Hematopoietic multipotent progenitor cell treated with erythropoietin and hydrocortisone succinate and interleukin-3 and kit ligand, for 15 days (in vitro differentiated cells): ENCODE measurements at places on chromosomes 7 and 10.

- DNase-seq: no peak
Measured at GRCh38 chr7:28267012-28267411, 86.4 kb upstream of the JAZF1 start.

- DNase-seq: peak; percentile 44
Measured at GRCh38 chr7:35593899-35594298, 101.0 kb downstream of the HERPUD2 start.

DNA sequence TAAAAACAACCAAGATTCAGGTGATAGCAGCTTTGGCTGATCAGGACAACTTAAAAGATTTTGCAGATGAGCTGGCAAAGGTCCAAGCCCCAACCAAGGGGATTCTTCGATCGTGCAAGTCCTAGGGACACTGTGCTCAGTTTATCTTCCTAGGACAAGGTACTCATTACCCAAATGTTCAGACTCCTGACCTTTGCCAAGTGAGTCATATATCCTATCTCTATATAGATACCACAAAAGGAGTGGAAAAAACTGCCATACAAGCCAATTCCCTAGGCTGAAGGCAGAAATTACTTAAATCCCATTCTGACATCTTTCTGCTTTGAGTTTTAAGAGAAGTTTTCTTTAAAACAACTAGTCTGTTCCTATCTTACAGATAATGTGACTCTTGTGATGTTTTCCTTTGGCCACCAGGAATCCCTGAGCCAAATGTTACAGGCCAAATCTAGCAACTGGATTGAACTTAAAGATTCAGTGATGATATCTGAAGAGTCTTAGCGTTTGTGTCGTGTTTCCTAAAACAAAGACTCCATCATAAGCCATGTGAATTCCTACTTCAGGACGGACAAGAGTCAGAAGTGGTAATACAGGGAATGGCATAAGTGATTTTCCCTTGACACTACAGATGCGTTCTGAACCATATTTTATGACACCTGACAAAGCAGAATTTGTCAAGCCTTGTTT, 142.6 kb upstream of the ASAH2 start:
- DNase-seq: peak; percentile 35

GRCh38 chr10:88200312-88201032, 337.0 kb downstream of the PTEN start:
- DNase-seq: no peak

- DNase-seq: no peak
Measured at GRCh38 chr10:97928897-97929296, 79.3 kb downstream of the GOLGA7B start.

GRCh38 chr7:10284001-10284400, 689.7 kb upstream of the PHF14 start:
- DNase-seq: no peak

DNA sequence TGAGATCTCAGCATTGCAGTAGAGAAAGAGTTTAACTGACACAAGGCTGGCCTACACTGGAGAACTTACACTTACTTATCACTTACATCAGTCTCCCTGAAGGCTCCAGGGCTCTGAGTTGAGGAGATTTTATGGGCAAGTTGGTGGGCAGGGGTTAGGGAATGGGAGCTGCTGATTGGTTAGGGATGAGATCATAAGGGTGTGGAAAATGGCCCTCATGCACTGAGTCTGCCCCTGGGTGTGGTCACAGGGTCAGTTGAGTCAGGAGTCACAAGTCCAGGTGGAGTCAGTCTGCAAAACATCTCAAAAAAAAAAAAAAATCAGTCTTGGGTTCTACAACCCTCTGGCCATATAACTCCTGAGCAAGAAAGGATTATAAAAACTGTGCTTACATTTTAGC, 60.5 kb downstream of the PPP1R17 start:
- no peak for DNase-seq

DNA sequence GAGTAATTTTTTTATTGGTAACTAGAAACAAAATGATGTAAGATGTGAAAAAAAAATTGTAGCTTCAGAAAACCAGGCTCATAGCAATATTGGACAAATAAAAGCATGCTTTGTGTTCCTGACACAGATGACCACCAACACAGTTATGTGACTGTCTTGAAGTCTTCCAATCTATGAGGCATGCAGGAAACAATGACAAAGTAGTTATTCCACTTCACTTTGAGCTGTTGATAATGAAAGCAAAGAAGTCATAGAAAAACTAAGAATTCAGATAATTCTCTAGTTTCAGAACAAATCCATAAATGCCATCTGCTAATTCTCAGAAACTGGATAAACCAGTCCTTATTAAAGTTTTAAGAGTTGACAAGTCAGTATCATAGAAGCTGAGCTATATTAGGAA, 378.4 kb upstream of the SEMA3D start:
- no peak for DNase-seq

GRCh38 chr10:127908106-127908958, 1.4 kb downstream of the PTPRE start:
- no peak for DNase-seq

GRCh38 chr10:100551738-100552137, 16.0 kb downstream of the HIF1AN start:
- no peak for DNase-seq

DNA sequence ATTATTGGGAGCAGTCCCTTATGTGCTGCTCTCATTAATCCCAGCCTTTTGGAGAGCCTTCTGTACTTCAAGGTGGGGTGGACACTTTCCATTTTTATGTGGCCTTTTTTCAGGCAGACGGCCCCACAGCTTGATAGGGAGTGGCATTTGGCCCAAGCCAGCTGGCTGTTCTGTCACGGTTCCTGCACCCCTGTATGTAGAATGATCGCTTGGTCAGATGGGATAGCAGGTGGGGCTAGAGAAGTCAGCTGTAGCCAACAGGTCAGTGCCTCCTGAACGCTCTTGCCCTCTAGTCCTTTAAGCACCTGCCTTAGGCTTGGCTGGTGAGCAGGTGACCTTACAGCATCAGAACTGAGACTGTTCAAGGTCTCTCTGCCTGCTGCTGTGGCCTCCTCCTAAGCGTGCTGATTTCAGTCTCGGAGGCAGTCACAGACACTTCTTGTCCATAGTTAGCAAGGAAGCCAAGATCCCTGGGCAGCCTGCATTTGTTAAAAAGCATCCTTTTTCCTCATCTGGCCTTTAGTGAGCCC, 95.3 kb downstream of the LRRC4 start:
- no peak for DNase-seq

DNA sequence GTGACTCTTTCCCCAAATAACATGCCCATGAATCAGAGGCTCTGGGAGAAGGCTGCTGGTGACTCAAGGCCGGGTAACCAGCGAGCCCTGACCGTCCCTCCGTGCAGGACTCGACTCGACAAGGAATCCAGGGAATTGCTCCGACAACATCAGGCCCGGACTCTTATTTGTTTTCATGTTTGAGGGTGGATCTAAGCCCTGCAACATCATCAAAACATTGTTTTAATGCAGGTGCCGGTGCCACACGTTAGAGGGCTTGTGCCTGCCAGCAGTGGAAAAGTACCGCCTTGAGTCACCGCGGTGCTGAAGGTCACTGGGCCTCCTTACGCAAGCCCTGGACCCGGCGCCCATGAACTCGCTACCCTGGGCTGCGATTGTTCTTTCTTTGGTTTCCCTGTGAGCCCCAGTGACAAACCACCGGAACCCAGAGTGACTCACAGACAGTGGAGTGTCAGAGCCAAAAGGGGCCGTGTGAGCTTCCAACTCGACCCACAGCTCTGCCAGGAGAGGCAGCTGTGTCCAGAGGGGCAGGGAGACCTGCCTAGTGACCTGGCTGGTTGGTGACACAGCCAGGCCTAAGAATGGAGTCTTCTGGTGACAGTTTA, 139.4 kb upstream of the SHH start:
- no peak for DNase-seq

GRCh38 chr7:32892521-32893206, 1.1 kb upstream of the KBTBD2 start:
- DNase-seq: peak; percentile 86

DNA sequence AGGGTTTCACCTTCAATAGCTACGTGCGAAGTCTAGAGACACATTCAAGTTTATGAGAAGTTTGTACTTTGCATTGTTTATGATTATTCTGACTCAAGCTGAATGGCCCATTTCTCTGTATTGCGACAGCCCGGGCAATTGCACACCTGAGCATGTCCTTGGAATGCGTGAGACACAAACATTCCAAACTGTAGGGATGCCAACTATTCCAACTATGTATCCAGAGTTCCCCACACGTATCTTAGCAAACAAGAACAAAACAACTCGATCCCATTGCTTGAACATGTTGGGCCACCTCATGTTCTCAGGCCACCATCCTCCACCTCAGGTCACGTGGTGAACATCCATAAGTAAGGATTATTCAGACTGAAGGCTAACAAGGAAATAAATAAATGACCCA, 51.4 kb upstream of the EGFR start:
- no peak for DNase-seq

DNA sequence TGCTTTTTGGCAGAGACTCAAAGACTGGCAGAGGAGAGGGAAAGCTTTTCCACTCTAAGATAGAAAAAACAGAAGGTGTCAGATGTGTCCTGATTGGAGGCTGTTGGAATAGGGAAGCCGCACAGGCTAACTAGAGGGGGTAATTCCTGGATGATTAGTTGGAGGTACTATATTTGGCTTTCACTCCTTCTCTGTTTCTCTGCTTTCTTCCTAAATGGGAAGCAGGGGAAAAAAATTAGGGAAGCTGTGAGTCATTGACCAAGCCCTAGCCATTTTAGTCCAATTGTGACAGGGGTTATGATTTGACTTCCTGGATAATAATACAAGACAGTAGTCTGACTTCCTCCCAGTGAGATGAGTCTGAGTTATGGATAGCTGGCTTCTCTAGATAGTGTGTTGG, 475.2 kb upstream of the CELF2 start:
- no peak for DNase-seq

DNA sequence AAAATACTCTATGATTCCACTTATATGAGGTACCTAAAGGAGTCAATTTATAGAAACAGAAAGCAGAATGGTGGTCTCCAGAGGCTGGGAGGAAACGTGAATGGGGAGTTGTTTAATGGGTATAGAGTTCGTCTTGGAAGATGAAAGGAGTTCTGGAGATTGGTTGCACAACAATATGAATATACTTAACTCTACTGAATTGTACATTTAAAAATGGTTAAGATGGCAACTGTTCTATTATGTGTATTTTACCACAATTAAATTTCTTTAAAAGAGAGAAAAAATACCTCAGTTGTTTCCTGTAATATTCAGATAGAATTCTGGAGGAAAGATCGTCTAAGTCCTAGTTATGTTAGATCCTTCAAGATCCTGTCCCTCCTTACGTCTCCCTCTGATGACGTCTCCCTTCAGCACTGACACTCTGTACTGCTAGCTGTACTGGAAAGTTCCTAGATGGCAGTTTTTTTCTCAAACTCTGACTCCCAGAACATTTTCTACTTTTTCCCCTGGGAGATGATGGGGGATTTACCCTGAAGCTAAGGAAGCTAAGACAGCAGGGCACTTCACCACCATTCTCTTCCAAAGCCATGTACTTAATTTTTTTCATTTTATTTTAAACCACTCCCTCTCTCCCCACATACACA, 53.2 kb upstream of the CAV2 start:
- DNase-seq: no peak

DNA sequence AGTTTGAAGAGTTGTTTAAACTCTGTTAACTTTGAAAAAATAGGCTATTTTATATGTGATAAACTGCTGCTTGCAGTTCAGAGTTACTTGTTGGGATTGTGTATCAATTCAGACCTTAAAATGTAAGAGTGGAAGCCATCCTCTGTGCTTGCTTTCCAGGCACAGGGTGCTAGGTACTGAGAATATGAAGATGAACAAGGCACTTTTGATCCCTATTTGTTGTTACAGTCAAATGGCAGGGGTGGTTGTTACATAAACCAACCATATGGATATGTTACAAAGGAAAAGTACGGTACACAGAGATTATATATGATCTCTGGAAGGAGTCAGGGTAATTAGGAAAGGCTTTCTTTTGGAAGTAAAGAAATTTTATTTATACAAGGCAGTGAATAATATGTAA, 63.8 kb downstream of the REEP3 start:
- DNase-seq: no peak

DNA sequence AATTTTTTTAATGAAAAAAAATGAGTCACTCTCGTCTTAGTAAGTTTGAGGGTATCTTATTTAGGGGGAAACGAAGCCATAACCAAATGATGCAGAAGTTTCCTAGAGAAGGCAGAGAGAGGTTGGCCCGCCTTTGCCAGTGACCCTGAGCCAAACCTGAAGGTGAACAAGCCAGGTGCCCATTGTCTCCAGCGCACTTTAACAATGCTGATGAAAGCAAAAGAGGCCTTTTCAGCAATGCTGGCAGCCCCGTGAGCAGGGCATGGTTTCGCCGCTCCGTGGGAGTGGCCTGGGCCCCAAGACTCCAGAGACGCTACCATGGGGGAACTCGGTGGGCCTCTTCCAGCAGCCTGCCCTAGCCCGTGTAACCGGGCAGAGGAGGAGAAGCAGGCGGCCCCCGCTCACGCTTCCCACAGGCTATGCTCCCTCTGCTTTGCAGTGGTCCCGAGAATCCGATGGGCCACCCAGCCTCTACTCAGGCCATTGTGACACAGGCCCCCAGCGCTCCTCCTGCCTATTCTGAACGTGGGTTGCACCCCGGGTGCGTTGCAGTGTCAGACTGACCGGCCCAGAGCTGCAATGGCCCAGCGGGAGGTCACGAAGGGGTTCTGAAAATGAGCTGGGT, 14.0 kb upstream of the UNCX start:
- no peak for DNase-seq

DNA sequence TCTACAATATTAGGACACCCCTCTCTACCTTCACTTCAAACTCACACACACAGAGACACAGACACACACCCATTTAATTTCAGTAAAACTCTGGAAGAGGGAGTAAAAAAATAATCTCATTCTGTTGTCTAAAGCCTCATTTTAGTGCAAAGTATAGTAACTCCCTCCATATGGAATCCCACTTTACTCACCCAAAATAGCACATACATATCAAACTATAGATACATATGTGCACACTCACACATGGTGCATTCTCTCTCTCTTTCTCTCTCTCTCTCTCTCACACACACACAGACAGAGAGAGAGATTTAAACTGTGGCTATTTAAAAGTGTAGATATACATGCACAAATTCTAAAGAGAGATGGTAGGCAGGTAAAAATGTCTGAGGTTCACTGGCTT, 179.6 kb upstream of the PTN start:
- DNase-seq: no peak

DNA sequence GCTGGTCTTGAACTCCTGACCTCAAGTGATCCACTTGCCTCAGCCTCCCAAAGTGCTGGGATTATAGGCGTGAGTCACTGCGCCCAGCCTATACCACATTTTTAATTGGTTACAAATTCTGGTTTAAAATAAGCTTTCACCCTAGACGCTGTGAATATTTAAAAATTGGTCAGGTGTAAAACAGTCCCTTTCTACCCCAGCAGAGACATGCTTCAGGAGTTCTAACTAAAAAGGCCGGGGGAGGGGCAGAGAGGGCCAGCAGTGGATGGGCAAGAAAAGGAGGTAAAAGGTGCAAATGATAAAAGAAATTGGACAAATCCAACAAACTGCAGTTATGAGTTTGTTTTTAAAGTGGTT, 70.0 kb downstream of the WAPL start:
- no peak for DNase-seq

- no peak for DNase-seq
Measured at GRCh38 chr7:43943417-43944187, 17.4 kb downstream of the UBE2D4 start.

- no peak for DNase-seq
Measured at GRCh38 chr10:101411598-101411997, 57.6 kb downstream of the BTRC start.
